ENCODE measurements at places on chromosomes 12 and 14.
A peak's percentile ranks its signal among the peaks of the same experiment; 100 is the strongest.

DNA sequence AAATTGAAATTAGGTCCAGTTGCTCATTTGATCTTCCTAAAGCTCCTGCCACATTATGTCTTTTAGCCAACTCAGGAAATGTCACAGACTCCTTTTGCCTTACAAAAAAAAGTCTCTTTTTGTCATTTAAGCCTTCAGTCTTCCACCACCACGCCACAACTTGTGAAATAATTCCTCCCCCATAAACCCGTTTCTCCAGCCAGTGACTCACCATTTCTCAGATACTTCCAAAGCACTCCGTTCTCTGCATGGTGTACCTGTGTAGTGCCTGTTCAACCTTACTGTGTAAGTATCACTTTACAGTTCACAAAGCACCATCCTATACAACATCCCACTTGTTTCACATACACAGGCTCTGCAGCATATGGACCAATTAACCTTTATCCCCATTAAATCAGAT lies 139.5 kb upstream of the AEBP2 start:
- DNase-seq, result no peak

- peak; percentile 28 for DNase-seq
Observed at GRCh38 chr12:125544960-125545359, 479.7 kb downstream of the AACS start.

- no peak for DNase-seq
Observed at GRCh38 chr12:68381476-68382219, 49.5 kb upstream of the MDM1 start.

DNA sequence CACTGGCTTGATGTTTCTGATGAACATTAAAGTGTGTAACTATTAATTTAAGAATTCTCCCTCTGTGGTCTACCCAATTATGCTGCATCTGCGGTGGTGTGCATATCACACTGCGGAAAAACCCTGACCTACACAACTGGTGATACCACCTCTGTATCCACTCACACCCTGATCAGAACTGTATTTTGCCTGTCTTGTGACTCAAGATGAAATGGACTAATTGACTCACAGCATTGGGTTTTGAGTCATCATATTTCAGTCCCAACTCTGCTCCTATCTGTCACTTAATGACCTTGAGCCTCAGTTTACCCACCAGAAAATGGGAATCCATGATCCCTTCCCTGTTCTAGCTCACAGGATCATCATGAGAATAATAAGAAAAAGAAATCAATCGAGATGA lies 65.6 kb downstream of the NUAK1 start:
- no peak for DNase-seq

- DNase-seq, result no peak
Observed at GRCh38 chr12:10697156-10697555, 23.3 kb upstream of the STYK1 start.

DNA sequence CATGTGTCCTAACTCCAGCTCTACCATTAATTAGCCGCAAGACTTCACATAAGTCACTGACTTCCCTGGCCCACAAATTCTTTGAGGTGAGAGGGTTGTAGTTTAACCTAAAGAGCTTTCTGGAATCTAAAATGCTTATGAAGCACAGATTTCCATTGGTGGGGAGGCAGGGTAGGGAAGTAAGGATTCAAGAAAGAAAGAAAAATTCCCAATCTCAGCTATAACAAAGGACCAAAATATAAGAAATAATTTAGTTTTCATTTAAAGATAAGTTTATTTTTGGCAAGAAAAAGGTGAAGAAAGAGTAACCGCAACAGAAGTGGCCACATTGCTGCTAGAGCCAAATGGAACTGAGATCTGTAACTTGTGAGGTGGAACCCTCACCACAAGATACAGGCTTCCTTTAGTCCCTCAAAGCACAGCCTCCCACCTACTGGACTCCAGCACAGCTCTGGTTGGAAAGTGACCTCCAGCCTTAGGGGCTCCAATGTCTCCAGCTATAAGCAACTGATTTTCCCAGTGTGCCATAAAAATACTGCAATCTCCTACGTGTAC lies 23.6 kb downstream of the DAD1 start:
- no peak for DNase-seq

DNA sequence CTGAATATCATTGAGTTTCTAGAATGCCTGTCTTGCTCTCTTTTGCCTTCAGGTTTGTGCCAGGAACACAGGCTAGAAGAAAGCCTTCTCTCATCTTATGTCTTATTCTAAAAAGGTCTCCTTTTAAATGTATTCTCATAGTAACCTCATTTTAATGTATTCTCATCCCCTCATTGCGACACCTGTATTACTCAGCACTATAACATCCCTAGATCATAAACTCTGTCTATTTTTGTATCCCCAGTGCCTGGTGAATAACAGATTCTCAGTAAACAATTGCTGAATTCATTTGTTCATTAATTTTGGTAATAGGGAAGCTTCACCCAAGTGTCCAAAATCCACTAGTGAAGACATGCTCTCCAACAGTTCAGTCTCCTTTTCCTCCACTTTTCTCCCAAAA lies 8.8 kb upstream of the LRRK2 start:
- no peak for DNase-seq

GRCh38 chr12:53169644-53170043 lies 10.9 kb upstream of the ZNF740 start:
- DNase-seq, result no peak

- no peak for DNase-seq
Observed at GRCh38 chr12:102144221-102144620, 24.2 kb downstream of the PARPBP start.

DNA sequence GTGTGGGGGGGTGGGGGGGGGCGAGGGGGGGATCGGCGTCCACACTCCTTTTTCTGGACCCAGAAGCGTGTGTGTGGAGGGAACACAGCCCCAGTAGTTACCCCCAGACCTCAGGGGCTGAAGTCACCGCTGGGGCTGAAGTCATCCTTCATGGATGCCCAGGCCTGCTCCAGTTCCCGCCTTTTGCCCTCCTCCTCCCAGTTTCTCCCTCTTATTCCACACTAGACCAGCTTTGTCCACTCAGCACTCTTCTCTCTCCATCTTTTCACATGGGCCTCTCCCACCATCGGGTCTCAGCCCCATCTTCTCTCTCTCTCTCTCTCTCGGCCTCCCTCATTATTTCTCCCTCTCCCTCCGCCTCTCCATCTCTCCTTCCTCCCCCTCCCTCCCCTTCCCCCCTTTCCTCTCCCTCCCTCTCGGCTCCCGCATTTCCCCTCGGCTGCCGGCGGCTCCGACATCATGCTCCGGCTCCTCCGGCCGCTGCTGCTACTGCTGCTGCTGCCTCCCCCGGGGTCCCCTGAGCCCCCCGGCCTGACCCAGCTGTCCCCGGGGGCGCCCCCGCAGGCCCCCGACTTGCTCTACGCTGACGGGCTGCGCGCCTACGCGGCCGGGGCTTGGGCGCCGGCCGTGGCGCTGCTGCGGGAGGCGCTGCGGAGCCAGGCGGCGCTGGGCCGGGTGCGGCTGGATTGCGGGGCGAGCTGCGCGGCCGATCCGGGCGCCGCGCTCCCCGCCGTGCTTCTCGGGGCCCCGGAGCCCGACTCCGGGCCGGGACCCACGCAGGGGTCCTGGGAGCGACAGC lies at the start of gene P3H3:
TSS of gene P3H3 (plus strand) at position 426 of the 799 bp plus-strand sequence. CDS start at position 460, 34 bp downstream.
- DNase-seq, result no peak

- no peak for DNase-seq
Observed at GRCh38 chr14:57073986-57074385, 194.7 kb downstream of the EXOC5 start.

GRCh38 chr14:64594438-64594837 lies 44.7 kb downstream of the PPP1R36 start:
- no peak for DNase-seq

GRCh38 chr14:93788543-93789227 lies 400 bp upstream of the PRIMA1 start:
- no peak for DNase-seq

DNA sequence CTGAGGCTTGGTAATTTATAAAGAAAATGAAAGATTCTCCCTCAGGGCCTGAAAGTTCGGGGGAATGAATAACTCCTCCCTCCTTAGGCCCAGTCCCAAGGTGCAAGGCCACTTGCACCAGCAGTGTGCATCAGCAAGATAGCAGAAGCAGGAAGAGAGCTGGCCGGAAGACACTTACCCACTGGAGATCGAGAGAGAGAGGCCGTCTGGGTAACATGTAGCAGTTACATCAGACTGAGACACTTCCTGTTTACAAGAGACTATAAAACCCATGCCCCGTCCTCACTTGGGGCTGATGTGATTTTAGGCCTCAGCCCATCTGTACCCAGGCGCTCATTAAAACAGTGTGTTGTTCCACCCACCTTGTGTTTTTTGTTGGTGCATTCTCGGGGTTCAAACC lies 85.2 kb downstream of the TMTC3 start:
- no peak for DNase-seq

GRCh38 chr12:54074308-54074707 lies 20.7 kb downstream of the HOXC4 start:
- no peak for DNase-seq

DNA sequence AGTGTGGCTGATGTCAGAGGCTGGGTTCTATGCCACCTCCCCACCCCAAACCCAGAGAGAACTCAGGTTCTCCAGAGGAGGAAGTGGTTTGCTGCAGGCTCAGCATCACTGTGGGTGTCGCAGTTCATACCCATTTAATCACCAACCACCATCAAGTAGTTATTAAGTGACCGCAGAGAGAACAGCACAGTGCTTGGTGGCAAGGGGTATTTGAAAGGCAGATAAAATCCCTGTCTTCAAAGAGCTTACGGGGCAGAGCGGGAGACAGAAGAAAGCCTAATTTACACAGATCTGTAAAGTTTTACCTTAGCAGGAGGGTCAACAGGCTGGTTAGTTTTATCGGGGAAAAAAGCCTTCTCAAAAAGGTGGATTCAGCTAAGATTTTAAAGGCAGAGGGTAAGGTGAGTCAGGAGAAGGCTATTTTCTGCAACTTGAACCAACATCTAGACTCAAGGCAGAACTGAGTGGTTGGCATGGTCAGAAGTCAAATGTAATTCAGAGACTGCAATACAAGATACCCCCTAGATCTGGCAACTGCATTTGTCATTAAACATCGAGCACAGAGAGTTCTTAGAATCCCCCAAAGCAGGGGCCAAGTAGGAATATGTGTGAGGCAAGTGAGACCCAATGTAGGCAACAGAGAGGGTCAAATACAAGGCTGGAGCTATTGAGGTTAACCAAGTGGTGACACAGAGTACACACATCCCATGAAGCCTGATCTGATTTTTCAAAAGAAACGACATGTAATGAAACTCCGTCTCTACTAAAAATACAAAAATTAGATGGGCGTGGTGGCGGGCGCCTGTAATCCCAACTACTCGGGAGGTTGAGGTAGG lies 13.2 kb downstream of the PXN start:
- DNase-seq, result no peak

- DNase-seq, result no peak
Observed at GRCh38 chr12:69404851-69405565, 45.5 kb downstream of the YEATS4 start.

DNA sequence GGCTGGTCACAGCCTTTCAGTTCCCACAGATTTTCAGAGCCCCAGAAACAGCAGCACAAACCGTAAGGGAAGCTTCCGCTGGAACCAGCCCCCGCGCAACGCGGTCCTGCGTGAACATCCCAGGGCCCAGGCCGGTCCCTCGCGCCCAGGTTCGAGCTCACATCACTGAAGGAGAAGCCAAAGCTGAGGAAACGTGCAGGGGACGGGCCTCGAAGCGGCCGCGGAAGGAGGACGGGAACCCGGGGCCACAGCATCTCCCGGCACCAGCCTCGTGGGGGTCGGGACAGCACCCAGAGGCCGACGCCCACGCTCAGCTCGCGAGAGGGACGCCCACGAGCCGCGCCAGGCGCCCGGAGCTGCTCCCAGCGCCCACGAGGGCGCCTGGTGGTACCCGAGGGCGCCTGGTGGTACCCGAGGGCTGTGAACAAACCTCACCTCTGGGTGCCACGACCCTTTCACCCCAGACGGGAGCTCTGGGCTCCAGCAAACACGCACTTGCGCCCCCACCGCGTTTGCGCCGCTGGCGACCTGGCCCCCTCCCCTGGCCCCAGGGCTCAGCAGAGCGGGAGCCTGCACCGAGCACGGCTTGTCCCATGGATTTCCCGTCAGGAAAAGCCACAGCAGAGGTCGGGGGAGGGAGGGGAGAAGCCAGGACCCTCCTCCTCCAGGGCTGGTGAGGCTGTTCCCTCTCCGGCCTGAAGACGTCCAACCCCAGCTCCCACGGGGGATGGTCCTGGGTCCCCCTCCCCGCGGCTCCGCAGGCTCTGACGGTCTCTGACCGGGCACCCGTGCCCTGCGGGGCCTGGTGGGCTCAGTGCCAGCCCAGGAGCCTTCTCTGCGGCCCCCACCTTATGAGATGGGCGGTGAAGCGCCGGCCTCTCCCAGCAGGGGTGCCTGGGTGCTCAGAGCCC lies 6.9 kb downstream of the LRCOL1 start:
- DNase-seq, result no peak

DNA sequence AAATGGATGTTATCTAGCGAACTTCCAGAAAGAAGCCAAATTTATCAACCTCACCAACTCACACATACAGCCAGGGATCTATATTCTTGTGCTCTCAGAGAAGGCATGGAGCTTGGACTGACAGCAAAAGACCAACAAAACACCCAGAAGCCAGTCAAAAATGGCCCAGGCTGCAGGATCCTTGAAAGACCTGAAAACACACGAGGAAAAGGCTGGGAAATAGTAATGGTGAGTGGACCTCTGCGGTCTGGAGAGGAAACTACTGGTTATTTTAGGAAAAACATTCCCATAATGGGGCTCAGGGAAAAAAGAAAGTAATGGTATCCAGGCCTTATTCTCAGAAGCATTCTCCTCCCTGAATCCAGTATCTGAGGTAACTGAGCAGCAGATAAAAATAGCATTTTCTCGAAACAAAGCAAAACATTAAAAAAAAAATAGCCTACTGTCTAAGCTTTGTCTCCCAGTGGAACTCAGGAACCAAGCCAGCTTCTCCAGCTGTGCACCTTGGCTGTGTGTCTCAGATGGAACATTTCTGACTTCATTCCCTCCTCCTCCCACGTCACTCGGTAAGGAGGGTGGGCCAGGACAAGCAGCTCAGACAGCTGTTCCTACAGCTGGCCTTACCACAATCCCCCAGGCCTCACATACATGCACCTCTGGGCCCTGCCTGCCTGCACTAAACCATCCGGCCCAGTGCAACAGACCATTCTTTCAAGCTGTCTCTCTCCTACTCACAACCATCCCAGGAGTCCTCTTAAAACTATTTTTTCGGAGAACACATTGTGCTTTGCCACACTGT lies 249.9 kb downstream of the DAD1 start:
- DNase-seq, result peak; percentile 78

- DNase-seq, result no peak
Observed at GRCh38 chr12:54390668-54391551, 6.4 kb upstream of the ZNF385A start.
